ENCODE measurements at places on chromosomes 5 and 9. TPM values are rescaled to one million over a fixed set of nuclear protein-coding genes. Genes with fewer than 3 reads are reported as not detected.

DNA sequence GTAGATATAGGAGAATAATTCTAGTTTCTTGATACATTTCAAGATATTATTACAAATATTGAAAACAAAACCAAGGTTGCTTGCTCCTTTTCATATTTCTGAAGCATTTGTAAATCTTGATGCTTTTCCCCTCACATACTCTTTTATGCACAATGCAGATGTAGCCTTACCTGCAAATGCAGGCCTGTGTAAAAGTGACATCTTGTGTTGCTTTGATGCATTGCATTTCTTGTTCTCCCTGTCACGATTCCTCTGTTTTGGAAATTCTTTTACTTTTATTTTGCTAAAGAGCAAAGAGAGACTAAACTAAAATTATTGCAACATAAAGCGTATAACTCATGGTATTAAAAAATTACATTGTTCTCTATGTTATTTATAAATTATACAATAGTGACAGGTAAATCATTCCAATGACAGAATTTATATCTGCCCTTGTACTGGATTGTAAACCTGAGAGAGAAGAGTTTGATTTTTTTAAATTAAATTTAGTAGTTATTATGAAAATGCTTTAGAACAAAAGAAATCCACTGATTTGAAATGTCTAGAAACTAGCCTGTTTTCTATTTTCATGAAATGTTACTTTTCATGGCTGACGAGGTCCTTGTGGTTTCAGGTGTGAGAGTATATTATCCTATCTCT lies 970.0 kb downstream of the MAT2B start:
- peak; percentile 31 for DNase-seq

GRCh38 chr5:149824120-149824519 lies 94.0 kb downstream of the PPARGC1B start:
- no peak for DNase-seq

GRCh38 chr9:104863180-104863883 lies 64.6 kb downstream of the ABCA1 start:
- peak; percentile 81 for DNase-seq

DNA sequence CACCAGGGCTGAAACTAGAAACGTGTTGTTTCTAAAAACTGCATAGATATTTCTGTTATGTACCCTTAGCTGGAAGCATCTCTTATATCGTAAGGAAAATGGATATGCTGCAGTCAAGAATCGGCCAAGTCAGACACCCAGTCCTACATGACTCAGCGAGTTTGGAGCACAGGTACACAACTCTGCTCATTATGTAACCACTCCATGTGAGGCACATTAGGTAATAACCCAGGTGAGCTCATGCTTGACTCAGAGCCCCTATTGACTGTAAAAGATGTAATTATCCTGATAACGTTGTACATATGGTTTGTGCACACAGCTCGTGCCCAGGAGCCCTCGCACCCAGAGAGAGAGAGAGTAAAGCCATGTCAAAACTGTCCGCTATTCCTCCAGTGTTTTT lies 593.7 kb upstream of the ACO1 start:
- DNase-seq, result no peak

Gene TTF1
- 15.7 TPM for total RNA-seq

Gene ITGA2
- total RNA-seq, result 1.5 TPM

Gene LHX6
- not detected for total RNA-seq

Gene SPINK1
- total RNA-seq, result not detected
